H7 (cell line): ENCODE measurements at places on chromosomes 4 and X.

DNA sequence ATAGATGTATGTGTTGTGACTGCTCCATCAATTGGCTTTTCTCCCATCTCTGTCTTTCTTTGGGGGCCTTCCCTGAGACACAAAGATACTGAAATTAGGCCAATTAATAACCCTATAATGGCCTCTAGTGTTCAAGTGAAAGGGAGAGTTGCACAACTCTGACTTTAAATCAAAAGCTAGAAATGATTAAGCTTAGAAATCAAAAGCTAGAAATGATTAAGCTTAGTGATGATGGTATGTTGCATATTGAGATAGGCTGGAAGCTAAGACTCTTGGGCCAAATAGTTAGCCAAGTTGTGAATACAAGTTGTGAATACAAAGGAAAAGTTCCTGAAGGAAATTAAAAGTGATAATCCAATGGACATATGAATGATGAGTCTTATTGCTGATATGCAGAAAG, 452.9 kb upstream of the AGA start:
- DNase-seq = no peak

- DNase-seq = no peak
Observed at GRCh38 chrX:110432906-110433215, 74.2 kb downstream of the RTL9 start.

GRCh38 chrX:129720741-129721140, 18.0 kb upstream of the XPNPEP2 start:
- DNase-seq = no peak

GRCh38 chr4:169774466-169775445, 17.0 kb upstream of the HPF1 start:
- DNase-seq = peak; percentile 60

DNA sequence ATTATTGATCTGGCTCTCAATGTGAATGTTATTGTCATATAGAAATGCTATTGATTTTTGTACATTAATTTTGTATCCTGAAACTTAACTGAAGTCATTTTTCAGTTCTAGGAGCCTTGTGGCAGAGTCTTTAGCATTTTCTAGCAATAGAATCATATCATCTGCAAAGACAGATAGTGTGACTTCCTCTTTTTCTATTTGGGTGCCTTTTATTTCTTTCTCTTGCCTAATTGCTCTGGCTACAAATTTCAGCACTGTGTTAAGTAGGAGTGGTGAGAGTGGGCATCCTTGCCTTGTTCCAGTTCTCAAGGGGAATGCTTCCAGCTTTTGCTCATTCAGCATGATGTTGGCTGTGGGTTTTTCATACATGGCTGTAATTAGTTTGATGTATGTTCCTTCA, 102.7 kb downstream of the SH3BGRL start:
- DNase-seq = no peak

DNA sequence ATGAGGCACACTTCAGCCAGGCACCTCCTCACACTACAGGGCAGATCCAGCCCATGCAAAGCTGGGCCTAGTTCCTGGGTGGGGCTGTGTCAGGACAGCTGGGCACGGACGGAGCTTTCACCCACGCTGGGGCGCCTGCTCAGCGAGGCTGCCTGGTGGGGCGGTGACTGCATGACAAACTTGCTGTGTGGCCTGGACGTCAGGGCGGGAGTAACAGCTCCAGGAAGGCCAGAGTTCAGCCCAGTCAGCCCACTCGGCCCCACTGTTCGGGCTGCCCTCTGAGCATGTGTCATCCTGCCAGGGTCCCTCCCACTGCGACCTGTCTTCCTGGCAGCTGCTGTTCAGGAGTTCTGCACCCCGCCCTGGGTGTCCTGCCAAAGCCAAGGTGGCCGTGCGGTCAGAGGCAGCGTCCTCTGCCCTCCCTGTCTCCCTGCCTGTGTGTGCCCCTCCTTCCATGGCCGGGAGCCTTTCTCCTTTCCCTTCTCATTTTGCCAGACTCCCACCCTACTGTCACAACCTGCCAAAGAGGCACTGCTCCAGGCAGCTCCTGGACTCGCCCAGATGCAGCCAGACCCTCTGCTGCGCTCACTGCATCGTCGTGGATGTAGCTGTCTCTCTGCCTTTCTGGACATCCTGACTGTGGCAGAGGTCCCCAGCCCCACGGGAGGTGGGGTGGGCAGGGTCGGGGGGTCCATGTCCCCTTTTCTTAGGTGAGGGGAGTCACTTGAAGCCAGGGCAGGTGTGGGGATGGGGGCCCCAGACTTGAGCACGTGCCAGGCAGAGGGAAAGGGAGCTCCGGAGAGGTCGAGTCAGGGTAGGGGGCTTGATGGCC, 33.0 kb upstream of the KIAA0232 start:
- no peak for DNase-seq

DNA sequence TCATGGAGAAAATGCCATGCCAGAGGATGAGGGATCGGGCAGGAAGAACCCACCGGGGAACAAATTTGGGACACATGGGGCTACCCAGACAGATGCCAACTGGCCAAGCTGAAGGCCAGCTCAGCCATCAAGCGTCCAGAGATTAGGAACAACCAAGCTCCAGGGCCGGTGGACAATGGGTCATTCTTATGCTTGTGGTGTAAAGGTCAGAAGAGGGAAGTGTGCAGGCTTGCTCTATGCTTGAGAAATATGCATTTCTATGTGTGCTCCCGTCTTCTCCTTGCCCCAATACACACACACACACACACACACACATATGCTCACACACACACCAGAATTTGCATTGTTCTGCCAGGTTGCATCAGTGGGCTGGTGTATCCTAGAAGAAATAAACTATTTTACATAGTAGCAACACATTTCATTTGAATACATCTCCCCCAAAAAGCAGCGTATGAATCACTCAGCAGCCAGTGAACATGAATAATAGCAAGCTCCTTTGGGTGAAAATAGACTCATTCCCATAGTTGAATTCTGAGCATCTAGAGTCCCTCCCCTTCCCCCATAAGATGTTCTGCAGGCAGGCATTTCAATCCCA, 201.9 kb upstream of the PPARGC1A start:
- no peak for DNase-seq

DNA sequence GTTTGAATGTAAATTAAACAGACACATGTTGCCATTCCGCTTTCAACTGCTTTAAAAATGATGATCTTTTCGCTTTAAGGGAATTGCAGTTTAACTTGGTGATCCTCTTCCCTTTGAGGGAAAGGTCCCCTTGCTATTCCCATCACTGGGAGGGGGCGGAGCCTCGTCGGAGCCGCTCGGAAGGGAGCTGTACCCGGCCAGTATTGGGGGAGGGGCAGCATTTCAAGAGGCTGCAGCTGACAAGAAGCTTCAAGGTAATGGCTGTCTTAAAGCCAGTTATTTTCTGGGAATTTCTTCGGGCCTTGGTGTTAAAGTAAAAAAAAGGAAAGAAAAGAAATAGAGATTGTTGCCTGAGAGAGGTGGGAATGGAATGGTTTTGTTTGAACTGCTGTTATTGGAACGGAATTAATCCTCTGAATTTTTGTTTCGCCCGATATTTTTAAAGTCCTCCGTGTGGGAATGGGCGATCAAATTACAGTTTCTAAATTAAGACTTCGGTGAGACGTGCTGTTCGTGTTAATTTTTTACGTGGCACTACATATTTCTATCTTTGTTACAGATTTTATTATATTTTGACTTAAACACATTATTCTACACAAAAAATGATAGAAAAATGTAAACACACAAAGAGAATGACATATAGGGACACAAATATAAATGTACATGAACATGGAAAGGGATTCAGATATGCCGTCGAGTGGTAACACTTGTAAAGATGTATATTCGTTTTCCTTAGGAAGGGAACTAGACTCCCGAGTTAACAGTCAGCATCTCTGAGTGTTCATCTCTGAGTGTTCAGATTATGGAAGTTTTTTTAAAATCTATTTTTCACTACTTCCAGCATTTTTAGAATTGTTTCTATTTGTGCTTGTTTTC, 9.2 kb downstream of the PWWP3B start:
- peak; percentile 63 for DNase-seq

GRCh38 chr4:184907810-184908209, 82.0 kb upstream of the ACSL1 start:
- DNase-seq = no peak

DNA sequence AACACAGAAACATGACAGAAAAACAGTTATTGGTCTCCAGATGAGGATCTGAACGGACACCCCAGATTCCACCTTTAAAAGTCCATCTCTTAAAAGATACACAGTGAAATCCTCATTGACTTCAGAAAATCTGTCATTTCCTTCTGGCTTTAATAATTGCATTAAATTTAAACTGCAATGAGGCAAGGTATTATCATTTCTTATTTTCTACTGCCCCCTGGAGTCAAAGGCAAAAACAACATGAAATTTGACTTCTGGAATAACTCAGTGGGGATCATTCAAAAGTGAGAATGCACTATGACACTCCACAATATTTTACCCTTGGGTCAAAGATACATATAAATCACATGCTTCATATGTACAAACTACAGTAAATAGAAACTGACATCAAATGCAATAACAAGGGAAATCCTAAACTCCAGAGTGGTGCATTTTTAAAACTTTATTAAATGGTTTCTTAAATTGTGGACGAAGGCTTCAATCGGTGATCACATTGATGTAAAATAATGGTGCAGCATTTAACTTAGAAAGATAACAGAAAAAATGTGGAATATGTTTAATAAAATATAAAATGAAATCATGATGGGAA, 56.4 kb upstream of the SPANXN1 start:
- DNase-seq = no peak

DNA sequence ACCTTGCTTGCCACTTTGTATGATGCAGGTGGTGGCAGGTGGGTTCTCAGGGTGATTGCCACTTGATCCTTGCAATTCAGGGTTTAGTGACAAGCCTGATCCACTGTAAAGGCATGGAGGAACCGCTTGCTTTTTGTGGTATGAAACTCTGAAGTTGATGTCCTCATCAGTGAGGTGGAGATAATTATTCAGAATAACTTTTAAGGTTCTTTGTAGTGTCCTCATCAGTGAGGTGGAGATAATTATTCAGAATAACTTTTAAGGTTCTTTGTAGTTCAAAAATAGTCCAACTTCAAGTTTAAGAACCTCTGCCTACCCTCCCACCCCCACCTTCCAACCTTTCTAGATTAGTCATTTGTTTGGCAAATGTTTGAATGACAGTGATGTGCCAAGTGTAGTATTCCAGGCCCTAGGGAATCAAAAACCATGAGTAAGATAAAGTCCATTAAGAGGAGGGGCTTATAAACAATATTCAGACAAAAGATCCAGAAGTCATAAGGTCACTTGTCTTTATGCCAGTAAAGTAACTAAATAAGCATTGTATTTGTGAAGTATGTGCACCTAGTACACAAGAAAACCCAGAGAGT, 51.2 kb downstream of the DCUN1D4 start:
- no peak for DNase-seq

GRCh38 chrX:78831523-78831922, 84.0 kb downstream of the LPAR4 start:
- no peak for DNase-seq

DNA sequence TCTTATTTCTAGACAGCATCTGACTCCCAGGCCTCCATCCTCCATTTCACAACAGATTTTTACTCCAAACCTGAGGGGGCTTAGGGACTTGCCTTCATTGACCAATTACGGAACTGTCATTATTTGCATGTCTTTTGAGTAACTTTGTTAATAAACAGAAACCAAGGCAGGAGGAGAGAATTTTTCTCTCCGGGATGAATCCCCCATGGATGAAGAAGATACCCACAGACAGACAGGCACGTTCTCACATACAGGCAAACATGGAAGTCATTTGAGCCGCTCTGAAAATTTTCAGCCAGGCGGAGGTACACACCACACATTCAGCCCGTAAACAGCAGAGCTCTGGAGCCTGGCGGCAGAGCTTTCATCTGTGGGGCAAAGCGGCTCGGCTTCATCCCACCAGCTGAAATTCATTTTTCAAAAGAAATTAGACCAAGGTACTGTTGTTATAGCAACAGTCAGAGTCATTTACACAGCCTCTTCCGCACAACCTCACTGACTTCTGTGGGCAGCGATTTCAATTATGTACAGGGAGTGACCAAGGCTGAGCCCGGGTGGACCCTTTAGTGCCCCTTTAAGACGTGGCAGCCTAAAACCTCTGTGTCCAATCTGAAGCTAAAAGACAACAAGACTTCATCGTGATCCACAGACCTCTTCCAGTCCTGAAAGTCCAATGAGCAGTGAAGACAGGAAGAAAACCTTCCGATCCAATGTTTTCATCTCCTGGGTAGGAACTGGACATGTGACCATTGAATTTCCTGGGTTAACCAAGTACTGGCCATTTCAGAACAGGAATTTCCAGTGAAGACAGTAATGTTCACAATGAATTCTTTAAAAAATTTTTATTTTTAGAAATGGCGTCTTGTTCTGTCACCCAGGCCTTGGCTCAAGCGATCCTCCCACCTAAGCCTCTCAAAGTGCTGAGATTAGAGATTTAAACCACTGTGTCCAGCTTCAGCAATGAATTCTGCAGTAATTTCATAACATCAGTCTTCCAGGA, 237.0 kb downstream of the MGST2 start:
- no peak for DNase-seq

GRCh38 chrX:139930916-139931645, 1.8 kb downstream of the ATP11C start:
- DNase-seq = peak; percentile 60

DNA sequence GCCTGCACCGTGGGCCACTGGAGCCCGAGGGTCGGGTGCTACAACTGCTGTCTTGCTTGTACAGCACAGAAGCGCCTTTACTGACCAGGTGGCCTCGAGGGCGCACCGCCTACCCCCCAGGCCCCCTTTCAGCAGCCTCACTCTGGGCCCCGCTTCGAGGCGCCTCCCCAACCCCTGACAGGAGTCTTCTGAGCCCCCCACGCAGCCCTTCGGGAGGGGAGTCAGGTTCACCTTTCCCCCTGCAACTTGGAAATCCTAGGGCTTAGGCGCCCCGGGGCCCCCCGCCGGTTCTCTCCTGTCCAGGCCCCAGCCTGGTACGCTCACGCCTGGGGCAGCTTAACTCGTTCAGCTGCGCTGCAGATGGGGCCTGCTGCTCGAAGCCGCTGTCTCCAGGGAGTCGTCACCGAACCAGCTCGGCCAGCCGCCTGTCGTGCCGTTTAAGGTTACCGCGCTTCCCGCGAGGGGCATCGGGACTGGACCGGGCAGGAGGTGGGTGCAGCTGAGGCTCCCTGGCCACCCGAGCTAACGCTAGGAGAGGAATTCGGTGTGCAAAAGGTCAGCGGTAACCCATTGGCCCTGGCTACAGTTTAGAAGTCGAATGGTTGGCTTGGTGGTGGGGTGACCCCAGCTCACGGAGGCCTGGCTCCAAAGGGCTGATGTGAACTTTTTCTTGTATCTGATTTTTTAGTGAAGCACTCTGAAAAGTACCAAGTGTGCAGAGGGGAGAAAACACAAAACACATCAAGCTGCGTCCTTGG, 58.9 kb upstream of the BCOR start:
- DNase-seq = peak; percentile 86

DNA sequence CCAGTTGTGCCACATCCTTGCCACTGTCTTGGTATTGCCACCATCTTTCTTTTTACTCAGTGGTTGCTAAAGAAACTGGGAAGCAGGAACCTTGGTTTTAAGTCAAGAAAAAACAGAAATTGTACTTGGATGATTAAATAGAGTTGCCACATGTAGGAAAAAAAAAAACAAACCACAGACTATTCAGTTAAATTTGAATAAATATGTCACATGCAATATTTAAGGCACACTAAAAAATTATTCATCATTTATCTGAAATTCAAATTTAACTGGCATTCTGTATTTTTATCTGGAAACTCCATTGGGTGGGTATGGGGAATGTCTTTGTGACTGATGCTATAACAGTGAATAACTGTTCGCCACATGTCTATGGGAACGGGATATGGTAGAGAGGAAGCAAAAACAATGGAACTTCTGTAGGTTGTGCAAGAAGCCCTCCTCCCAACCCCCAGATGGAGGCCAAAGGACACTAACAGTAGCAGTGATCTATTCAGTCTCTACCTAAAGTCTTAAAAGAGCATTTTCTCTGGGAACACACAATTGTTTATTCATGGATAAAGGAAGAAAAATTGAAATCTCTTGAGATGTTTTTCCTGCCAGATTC, 57.0 kb upstream of the PLAC8 start:
- no peak for DNase-seq

GRCh38 chrX:19629541-19629940, 114.2 kb upstream of the MAP3K15 start:
- DNase-seq = no peak
